Urinary bladder (tissue), 4 donors: ENCODE measurements at places on chromosomes 1 and 21. TPM values are rescaled to one million over a fixed set of nuclear protein-coding genes. Genes with fewer than 3 reads are reported as not detected.

Gene ATP6V1G3
- total RNA-seq, result not detected

Gene SLC2A5
- 1.3 TPM for total RNA-seq

DNA sequence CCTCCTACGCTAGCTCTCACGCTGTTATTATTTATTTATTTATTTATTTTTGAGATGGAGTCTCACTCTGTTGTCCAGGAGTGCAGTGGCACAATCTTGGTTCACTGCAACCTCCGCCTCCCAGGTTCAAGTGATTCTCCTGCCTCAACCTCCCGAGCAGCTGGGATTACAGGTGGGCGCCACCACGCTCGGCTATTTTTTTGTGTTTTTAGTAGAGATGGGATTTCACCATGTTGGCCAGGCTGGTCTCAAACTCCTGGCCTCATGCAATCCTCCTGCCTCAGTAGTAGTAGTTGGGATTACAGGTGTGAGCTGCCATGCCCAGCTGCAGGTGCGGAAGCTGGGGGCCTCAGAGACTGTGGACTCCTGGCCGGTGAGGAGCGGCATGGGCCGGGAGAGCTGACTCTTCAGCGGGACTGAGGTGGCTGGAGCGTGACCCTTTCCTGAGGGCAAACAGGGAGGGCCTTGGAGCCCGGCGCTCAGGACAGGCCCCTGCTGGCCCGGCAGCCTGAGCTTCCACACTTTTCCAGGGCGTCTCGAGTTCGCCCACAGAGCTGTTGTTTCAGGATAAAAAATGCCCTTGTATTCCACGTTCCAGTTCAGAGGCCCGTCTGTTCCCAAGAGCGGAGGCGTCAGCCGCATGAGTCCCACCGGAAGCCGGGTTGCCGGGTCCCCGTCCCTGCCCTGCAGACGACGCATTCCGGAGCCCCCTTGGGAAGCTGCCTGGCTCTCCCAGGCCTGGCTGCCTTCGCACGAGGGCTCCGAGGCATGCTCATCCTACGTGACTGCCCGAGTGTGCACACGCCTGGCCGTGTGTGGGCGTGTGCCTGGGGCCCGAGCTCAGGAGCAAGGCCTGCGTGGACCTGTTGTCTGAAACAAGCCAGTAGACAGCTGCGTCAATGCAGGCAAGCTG is 126.2 kb downstream of the SIK1 start:
- no peak for DNase-seq

Gene SLC19A2
- 24.2 TPM for total RNA-seq

GRCh38 chr1:68119445-68119844 is 69.0 kb upstream of the DIRAS3 start:
- DNase-seq, result no peak
